Effector CD8-positive, alpha-beta T cell (primary cell): ENCODE measurements at places on chromosomes 13 and 19.

GRCh38 chr13:110237875-110238817, 68.8 kb downstream of the COL4A1 start:
- no peak for DNase-seq

- no peak for DNase-seq
These were observed 1395.8 kb downstream of the SLITRK5 start for GRCh38 chr13:89066868-89067466.

GRCh38 chr13:49113526-49114286, 106.4 kb upstream of the MLNR start:
- DNase-seq = no peak

GRCh38 chr19:41705393-41706174, 2.8 kb upstream of the CEACAM5 start:
- DNase-seq = no peak

GRCh38 chr13:66835040-66835628, 395.0 kb downstream of the PCDH9 start:
- DNase-seq = no peak

DNA sequence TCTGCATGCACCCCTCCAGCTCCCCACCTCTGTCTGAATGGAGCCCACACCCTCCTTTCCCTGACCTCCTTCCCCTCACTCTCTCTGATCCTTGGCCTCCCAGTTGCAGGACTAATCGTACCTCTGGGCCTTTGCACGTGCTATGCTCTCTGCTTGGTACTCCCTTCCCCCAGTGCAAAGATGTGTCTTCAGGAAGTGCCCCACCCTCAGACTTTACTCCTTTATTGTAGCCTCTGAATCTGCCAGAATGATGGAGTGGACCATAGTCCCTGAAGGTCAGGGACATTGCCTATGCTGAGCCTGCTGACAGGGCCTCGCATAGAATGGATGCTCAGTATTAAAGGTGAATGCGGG, 1.3 kb upstream of the JUND start:
- no peak for DNase-seq

- no peak for DNase-seq
These were observed 477.1 kb upstream of the SGCG start for GRCh38 chr13:22703601-22704209.

- no peak for DNase-seq
These were observed 41.8 kb downstream of the EFNB2 start for GRCh38 chr13:106493533-106494220.

DNA sequence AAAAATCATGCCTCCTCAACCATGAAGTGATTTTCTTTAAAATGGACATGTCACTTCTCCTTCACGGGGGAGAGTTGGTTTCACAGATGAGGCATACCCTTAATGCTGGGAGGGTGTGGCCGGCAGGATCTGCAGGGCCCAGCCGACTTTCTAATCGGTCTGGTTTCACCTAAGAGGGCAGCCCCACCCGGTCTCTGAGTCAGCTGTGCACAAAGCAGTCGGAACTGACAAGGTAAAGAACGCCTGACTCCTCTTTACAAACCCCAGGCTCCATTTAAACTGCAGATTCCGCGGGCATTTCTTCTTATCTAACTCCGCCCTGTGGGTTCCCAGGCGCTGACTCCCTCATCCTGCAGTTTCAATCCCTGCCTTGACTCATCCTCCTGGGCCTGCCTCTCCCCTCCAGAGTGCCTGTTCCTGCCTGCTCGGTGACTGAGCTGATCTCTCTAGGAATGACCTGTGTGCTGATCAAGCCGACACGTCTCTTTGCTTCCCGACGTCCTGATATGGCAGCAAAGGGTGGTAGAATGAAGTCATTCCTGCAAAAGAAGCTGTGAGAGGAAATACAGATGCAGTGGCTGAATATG, 63.4 kb downstream of the EFNB2 start:
- DNase-seq = no peak

- DNase-seq = no peak
These were observed 2.4 kb downstream of the HSPH1 start for GRCh38 chr13:31159306-31159705.

DNA sequence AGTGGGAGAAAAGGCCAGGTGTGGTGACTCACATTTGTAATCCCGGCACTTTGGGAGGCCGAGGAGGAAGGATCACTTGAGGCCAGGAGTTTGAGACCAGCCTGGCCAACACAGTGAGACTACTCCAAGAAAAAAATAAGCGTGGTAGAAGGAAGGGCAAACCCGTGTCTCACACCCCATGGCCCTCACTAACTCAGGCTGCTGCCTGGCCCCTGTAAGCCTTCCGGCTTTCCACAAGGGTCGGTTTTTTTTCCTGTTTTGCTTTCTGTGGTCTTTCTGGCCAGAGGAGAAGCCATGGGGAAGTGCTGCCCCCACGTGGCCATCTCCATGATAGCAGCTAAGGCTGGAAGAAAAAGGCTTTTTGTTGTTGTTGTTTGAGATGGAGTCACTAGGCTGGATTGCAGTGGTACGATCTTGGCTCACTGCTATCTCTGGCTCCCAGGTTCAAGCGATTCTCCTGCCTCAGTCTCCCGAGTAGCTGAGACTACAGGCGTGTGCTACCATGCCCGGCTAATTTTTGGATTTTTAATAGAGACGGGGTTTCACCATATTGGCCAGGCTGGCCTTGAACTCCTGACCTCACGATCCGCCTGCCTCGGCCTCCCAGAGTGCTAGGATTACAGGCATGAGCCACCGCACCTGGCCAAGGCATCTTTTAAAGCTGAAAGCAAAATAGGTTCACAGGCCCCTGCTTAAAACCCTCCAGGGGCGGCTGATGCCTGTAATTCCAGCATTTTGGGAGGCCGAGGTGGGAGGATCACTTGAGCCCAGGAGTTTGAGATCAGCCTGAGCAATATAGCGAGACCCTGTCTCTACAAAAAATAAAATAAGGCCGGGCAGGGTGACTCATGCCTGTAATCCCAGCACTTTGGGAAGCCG, 7.5 kb upstream of the ARHGEF18 start:
- DNase-seq = peak; percentile 80

GRCh38 chr13:44337581-44337980, 36.0 kb upstream of the SERP2 start:
- DNase-seq = no peak

GRCh38 chr13:114261328-114261965, 20.0 kb upstream of the UPF3A start:
- DNase-seq = no peak

DNA sequence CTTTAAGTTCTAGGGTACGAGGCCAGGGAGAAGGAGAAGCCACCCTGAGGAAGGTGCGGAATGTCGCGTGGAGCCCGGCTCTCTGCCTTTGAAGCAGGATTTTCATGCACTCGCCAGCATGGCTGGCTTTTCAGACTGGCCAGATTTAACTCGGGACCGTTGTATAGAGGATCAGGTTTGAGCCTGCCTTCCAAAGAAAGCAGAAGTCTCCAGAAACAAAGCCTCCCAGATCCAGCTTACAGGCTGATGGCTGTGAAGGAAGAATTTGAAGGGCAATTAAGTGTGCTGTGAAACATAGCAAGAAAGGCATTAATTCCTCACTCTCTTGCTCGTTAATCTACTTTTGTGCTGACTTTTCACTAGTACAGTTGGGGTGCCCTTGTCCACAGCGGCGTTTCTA, 140.2 kb downstream of the SOX1 start:
- no peak for DNase-seq

- DNase-seq = no peak
These were observed 214.2 kb downstream of the OXGR1 start for GRCh38 chr13:96780105-96780504.

GRCh38 chr13:111179908-111180760, 65.0 kb downstream of the ARHGEF7 start:
- no peak for DNase-seq

- DNase-seq = peak; percentile 54
These were observed 22.2 kb downstream of the RASA3 start for GRCh38 chr13:114110091-114110829.

DNA sequence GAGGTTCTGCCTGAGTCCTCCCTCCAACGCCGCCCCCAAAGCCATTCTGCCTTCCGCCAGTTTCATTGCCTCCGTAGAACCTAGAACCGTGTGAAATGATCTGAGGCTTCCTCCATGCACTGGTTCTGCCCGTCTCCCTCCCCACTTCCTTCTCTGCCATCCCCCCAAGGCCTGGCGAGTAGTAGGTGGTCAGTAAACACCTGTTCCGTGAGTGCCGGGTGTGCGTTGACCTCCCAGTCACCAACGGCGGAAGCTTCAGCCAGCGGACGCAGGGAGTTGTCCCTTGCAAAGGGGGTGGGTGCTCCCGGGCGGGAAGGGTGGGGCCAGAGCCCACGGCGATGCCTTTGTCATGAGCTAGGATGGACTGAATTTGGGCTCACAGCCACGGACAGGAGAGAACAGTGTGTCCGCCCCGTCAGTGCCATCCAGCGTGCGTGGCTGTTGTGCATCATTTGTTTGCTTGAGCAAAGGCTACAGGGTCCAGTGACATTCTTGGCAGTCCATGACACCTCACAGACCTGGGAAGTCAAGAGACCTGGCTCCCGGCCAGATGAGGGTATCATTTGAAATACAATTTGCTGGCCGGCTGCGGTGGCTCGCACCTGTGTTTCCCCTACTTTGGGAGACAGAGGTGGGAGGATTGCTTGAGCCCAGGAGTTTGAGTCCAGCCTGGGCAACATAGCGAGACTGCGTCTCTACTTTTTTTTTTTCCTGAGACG, 43.1 kb downstream of the NFIC start:
- no peak for DNase-seq

DNA sequence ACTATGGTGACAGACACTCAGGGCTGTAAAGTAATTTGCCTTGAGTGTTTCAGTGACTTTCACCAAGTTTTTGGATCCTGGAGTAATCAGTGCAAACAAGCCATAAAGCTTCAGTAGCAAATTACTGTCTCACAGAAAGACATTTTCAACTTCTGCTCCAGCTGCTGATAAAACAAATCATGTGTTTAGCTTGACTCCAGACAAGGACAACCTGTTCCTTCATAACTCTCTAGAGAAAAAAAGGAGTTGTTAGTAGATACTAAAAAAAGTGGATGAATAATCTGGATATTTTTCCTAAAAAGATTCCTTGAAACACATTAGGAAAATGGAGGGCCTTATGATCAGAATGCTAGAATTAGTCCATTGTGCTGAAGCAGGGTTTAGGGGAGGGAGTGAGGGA, 9.4 kb downstream of the ARGLU1 start:
- no peak for DNase-seq

- DNase-seq = no peak
These were observed 204.9 kb upstream of the KL start for GRCh38 chr13:32811297-32811800.

DNA sequence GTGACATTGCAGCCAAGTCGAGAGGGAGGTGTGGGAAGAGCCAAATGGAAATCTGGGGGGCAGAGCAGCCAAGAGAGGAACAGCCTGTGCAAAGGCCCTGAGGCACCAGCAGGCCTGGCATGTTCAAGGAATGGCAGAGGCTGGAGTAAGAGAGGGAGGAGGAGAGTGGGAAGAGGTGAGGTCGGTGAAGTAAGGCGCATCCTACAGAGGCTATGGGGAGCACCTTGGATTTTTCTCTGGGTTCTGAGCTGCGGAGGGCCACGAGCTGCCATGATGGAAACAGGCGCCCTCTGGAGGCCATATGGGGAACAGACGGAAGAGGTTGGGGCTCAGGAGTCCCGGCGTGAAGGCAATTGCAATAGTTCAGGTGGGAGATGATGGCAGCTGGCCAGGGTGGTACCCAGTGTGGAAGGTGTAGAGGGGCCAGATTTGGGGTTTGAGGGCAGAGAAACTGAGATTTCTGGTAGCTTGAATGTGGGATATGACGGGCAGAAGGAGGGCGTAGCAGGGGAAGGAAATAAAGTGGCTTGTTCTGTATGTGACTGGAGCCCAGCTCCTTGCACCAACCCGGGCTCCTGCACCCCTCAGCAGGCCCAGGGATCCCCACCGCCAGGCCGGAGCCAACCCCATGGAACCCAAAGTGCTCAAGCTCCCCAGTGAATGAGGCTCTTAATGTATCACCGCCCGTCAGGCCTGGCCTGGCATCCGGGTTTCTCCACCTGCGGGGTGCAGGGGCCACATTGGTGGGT, 20.5 kb upstream of the STRN4 start:
- DNase-seq = peak; percentile 38

- DNase-seq = no peak
These were observed 51.8 kb upstream of the FREM2 start for GRCh38 chr13:38635030-38635429.

- peak; percentile 51 for DNase-seq
These were observed 24.3 kb downstream of the NFILZ start for GRCh38 chr19:8654591-8655339.

DNA sequence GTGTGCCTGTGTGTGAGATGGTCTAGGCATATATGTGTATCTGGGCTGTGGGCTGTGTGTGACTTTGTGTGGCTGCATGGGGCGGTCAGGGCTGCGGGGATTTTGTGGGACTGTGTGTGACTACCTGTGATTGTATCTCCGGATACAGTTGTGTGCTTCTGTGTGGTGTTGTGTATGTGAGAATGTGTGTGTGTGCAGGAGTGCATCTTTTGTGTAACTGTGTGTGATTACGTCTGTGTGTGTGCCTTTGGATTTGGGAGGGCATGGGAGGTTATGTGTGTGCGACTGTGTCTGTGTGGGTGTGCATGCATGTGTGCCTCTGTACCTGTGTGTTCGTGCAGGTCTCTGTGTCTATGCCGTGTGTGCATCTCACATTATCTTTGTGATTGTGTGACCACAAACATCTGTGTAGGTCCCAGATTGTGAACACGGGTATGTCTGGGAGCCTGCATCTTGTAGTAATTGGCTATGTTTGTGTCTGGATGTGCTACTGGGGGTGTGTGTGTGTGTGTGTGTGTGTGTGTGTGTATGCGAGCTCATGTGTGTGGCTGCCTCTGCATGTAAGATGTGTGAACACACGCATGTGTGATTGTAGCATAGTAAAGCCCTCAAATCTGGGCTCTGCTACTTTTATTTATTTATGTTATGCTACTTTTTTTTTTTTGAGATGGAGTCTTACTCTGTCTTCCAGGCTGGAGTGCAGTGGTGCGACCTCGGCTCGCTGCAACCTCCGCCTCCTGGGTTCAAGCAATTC, 7.6 kb downstream of the EHD2 start:
- DNase-seq = no peak

- DNase-seq = no peak
These were observed 4.2 kb downstream of the SPINT2 start for GRCh38 chr19:38268539-38268938.

DNA sequence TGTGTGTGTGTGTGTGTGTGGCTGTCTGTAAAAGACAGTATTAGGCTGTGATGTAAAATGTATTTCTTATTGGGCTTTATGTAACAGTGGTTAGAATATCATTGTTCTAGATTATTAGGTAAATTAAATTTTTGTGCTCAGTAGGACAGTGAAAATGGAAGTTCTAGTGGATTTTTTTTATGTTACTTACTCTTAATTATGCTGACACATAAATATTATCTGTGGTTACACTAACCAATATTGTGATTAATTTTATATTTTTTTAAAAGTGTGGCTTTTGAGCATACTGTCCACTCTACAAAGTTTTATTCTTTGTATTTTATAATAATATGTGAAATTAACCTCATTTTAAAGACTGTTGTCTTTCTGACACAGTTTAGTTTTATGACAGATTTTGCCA, 80.5 kb downstream of the SCEL start:
- no peak for DNase-seq

- peak; percentile 43 for DNase-seq
These were observed 20.3 kb downstream of the C19orf81 start for GRCh38 chr19:50669302-50670101.
